ENCODE measurements at places on chromosomes 6 and 20.

DNA sequence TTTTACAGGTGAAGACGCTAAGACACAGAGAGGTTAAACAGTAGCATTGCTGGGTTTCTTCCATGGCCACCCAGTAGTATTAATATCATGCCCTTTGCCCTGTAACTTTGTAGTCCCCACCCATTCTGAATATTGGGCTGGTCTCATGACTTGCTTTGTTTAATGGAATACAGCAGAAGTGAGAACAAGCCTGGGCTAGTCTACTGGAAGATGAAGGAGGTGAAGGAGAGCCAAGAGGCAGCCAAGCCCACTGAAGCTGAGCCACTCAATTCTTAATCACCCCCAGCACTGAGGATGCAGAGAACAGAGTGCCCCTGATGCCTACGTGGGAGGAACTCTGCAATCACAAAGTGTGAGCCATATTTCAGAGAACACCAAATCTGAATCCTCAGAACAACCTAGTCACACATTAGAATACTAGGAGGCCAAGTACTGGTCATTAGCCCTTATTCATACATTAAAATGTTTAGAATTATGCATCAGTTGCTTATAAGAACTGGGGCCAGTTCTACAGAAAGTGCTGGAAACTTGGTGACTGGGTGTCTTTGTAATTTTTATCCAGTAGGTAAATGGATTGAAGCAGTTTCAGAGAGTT, 270.1 kb upstream of the PRND start:
- DNase-seq: no peak

GRCh38 chr6:16769131-16769985, 8.1 kb upstream of the ATXN1 start:
- DNase-seq: no peak

- no peak for DNase-seq
These were observed 383.2 kb downstream of the SAMD5 start for GRCh38 chr6:147891671-147892070.

DNA sequence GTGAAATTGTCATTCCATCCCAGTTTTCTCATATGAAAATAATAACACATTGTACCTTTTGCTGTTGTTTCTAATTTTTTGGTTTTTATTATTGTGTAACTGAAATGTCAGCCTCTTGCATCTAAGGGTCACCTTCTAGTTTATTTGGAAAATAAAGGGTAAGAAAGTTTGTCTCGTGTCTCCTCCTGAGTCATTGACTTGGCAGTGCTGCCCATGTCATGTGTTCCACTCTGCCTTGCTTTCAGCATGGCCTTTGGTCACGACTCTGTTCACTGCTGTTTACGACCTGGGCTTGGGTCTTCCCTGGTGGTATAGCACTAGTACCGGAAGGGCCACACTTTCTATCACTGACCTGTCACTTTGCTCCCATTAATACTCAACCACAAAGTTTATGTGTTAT, 171.4 kb upstream of the RSPO3 start:
- DNase-seq: no peak

- no peak for DNase-seq
These were observed 255.6 kb downstream of the PREX1 start for GRCh38 chr20:48571949-48572847.

DNA sequence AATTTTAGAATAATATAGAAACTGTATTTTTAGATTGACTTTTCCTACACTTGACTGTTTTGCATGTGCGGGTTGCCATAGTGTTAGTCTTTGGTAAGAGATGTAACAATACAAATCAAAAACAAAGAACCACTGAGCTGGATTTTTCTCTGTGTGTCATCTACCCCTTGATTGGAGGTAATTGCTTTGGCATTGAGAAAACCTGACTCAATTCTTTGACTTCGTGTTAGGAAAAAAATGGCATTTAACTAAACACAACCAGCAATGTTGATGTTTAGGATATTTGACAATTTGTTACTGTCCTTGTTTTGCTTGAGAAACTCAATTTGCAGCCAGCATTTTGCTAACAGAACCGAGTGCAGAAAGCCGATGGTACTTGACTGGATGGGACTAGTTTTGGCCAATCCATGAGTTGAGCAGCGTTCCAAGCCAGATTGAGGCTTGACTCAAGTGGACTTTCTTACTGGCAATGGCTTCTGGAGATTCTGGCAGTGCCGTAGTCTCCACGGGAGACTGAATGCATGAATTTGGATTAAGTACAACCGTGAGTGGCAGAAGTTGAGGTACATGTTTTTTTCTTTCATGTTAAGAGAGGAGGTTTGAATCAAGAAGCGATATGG, 17.1 kb downstream of the TPBG start:
- no peak for DNase-seq

DNA sequence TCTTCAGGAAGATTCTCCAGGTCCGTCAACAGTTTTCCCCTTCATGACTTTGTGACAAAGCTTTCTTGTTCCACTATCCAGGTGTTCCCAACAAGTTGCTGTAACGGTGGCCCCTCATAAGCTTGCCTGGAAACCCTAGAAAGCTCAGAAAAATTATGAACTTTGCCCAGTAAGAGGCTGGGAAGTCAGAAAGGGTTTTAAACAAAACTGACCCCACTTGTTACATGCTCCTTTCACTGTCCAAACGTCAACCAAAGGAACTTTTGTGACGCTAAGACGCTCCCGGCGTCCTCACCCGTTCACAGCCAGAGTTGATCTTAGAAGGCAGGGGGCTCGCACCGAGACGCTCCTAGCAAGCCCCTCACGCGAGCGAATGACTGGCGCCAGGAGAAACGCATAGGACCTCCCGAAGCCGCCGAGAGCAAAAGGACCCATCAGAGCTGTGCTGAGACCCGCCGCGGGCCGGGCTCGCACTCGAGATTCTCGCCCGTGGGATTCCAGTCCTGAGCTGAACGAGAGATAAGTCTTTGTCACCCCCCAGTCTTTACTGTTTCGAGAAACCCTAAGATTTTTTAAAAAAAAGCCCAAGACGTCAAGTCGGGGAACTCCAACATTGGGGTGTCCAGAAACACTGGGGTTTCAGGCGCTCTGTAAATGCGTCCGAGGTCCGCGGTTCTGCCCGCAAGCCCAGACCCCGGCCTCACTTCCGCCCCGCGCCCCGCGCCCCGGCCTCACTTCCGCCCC, 544 bp upstream of the ACAT2 start:
- no peak for DNase-seq

DNA sequence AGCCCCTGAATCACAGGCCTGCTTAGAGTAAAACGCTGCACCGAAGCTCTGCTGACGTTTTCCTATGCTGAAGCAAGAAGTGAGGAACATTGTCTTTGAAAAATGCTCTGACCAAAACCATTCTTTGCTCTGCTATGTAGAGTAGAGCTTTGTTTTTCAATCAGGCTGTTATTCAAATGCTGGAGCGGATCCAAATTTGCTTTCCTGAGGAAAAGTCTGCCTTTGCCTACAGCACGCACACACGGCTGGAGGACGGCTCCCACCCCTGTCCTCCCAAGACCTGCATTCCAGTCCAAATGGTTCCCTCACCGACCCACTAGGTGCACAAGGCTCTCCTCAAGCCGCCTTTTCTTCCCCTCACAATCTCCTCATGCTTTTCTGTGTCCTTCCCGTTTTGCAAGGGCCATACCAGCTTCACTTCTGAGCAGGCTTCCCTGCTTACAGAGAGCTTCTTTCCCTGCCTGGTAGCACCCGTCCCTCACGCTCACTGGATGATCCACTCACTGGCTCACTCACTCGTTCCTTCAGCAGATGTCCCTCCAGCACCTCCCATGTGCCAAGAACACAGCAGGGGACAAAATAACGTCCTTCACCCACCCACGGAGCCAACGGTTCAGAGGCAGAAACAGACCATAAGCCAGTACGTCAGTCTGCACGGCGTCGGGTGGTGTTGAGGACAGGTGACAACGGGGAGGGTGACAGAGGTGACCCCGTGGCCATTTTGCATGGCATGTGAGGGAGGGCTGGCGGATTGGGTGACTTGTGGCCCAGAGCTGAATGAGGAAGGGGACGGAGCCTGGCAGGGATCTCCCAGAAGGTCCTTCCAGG, 137.9 kb upstream of the NEDD9 start:
- DNase-seq: no peak

GRCh38 chr20:48745330-48745729, 82.5 kb downstream of the PREX1 start:
- DNase-seq: no peak

DNA sequence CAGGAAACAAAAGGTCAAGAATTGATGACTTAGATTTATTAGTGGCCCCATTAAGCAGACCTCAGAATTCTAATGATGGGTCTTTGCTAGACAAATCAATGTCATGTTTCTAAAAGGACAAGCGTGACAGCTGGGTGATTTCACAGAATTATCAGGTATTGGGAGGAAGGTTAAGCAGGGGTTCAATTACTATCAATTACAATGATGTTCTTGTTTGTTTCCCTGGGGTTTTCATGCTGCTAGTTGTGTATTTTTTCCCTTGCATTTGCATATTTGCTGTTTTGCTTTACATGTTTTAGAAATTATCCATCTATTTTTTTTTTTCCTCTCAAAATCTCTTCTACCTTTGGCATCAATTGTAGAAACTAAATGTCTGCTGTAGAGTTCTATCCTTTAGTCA, 27.9 kb downstream of the GNAS start:
- no peak for DNase-seq

DNA sequence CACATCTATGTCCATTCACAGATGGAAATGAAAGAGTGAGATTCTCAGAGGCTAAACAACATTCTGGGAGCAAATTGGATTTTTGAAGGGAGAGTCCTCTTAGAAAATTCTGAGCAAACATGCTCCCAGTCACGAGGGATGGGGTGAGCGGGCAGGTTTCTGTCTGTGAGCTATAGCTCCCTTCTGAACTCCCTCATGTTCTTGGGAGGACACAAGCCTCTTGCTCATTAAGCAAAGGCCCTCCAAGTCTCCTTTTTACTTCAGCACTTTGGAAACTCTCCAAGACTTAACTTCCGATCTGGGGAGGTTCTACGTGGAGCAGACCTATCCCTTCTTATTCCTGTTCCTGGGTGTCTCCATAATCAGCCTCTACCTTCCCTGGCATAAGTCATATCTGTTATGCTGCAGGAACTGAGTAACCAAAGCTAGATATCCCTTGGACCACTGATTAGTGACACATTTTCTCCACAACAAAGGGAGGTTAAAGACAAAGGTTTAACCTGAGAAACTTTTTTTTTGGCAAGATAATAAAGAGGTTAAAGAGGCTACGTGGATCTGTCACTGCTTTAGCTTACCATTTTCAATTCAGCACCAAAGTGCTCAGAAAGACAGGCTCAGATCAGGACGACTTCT, 33.0 kb upstream of the SMIM29 start:
- DNase-seq: no peak

DNA sequence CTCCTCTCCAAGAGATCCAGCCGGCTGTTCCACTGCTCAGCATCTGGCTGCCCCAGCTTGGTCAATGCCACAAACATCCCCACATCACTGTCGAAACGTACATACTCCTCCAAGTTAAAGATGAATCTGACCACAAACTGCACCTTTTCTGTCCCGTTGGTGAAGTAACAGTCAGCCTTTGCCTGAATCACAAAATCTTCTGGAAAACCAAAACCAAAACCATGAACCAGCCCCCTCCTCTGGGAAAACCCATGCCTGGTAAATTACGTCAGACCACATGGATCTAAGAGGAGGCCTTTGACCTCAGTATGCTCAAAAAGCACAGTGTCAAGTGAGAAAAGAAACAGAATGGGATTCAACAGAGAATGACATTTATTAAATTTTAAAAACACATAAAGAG, 1.7 kb downstream of the HLA-DOB start:
- no peak for DNase-seq

DNA sequence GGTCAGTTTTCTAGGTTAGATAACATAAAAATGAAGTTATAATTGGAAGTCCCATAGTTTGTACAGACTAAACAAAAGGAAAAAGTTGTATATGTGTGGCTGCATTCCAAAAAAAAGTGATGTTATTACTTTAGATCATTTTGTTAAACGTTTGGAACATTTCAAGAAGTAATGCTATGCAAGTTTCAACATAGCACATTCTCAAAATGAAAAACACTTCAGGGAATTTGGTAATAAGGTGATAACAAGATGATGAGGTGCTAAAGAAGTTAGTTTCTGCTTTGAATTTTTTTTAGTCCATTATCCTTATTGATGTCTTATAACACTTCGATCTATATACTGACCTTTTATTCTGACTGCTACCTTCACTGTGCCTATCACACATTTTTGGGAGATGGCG, 250.7 kb downstream of the PHF3 start:
- DNase-seq: peak; percentile 67

GRCh38 chr6:142404751-142405150, 102.9 kb downstream of the ADGRG6 start:
- DNase-seq: no peak

GRCh38 chr20:7004801-7005200, 237.3 kb downstream of the BMP2 start:
- DNase-seq: no peak

DNA sequence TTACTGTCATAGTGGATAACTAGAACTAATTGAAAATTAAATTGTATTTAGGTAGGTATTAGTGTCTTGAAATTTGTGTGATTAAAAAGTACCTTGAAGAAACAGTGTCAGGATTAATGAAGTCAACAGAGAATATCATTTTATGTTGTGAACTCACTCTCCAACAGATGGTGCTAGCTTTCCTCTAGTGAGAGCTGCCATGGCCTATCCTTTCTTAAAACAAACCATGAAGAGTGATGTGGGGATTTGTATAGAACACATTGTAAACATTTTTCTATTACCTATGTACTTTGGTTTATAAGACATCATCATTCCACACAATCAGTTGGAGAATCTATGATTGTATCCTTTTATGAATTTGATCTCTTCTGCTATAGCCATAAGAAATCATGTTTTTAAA, 4.8 kb upstream of the SRSF12 start:
- no peak for DNase-seq

DNA sequence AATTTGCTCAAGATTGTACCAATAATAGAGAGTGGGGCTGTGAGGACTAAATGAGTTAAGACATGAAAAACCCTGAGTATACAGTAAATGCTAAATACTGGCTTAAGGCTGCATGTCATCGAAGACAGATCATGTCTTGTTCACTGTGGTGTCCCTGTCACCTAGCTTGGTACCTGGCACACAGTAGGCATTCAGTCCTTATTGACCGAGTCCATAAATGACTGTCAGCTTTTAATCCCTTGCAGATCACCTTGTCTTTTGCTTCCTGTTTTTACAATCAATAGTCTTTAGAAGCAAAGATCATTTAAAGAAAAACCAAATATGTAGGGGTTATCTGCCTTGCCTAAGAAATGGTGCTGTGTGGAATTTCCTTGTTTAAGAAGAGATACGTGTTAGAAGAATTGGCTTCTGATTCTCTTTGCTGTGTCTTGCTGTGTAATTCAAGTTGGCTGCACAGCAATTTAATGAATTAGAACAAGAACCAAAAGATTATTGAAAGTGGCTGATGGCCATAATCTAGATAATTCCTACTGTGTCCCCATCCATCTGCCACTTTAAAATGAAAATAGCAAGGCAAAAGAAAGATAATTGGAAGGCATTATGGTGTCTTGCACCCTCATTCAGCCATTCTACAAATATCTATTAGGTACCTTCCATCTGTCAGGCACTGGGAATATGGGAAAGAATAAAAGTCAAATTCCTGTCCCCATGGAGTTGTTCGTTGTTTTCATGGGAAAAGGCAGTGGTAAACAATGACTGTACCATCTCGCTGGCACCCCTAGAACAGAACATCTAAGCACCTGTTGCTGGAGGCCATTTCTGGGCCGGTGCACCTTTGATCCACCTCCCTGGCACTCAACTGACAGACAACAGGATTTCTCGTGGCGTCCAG, 12.4 kb upstream of the MAPK13 start:
- no peak for DNase-seq

- no peak for DNase-seq
These were observed 37.4 kb upstream of the SLC9A8 start for GRCh38 chr20:49775229-49775693.

All from right lung (tissue), 10 donors.